NCI-H69 (cell line): ENCODE measurements at places on chromosomes 16 and 17.

DNA sequence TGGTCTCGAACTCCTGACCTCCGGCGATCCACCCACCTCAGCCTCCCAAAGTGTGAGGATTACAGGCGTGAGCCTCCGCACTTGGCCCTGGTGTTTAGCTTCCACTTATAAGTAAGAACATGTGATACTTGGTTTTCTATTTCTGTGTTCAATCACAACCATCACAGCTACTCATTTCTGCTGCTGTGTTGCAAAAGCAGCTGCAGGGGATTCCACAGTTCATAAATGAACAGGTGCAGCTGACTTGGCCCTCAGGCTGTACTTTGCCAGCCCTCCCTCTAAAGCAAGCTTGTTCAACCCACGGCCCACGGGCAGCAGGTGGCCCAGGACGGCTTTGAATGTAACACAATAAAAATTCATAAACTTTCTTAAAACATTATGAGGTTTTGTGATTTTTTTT is 79.2 kb downstream of the SLC39A11 start:
- peak; percentile 82 for DNase-seq

DNA sequence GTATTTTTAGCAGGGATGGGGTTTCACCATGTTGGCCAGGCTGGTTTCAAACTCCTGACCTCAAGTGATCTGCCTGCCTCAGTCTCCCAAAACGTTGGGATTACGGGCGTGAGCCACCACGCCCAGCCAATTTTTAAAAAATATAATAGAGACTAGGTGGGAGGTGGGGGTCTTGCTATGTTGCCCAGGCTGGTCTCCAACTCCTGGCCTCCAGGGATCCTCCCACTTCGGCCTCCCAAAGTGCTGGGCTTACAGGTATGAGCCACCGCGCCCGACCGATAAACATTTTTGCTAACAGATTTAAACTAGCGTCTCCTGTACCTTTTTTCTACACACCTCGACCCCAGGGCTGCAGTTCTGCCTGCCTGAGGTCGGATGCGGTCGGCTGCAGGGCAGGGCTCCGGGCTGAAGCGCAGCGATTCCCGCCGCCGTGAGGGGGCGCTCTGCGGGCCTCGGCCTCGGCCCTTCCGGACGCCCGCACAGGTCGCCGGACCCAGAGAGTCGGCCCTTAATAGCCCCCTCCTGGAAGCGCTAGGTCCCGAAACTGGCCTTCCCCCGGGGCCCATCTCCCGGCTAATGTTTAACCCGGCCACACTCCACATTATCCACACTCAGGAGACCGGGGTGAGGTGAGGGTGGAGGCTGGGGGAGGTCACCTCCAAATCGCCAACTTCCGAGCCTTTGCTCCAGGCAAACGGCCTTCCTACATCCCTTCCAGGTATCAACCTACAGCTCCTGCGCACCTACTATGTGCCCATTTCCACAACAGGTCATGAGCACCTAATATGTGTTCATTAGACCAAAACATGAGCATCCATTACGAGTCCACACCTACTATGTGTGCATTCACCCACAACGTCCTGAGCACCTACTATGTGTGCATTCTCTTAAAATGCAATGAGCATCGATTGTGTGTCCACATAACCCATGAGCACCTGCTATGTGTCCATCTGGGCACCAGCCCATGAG is 2.0 kb upstream of the GLIS2 start:
- peak; percentile 21 for DNase-seq

- DNase-seq = peak; percentile 17
Measured at GRCh38 chr16:7624871-7625766, 292.5 kb downstream of the RBFOX1 start.

GRCh38 chr17:1972487-1973160 is 52.5 kb downstream of the RTN4RL1 start:
- peak; percentile 20 for DNase-seq

- DNase-seq = peak; percentile 53
Measured at GRCh38 chr17:64736804-64737492, 74.8 kb upstream of the SMURF2 start.

DNA sequence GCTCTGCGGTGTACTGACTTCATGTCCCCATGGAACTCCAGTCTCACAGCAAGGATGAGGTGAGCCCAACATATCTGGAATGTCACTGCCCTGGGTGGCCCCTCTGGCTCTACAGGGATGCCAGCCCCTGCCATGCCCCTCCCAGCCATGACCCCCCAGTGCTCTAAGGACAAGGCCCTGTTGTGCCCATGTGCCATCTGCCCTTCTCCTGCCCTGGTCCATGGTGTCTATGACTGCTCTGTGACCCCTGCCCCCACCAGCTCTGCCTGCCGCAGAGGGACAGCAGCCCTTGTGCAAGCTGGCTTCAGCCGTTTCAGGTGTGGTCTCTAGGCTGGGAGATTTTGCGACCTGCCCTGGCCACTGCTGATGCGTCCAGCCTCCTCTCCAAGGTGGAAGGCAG is 40.3 kb downstream of the TK2 start:
- no peak for DNase-seq

DNA sequence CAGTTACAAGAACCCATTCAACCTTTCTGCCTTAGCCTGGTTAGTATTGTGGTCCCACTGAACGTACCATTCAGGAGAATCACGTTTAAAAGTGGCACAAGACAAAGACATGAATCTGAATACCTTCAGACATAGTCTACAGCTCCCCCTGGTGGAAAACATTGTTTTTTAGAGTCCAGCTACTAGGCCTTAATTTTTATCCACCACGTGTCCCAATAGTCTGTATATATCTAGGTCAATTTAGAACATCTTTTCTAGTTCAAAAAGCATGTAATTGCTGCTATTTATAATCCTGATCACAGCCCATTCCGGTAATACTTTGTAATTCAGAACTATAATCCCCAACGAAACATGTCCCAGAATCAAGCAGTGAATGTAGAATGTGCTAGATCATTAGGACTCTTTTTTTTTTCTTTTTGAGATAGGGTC is 13.7 kb upstream of the GUCY2D start:
- DNase-seq = peak; percentile 75

GRCh38 chr17:80738020-80738808 is 193.6 kb downstream of the RPTOR start:
- no peak for DNase-seq

DNA sequence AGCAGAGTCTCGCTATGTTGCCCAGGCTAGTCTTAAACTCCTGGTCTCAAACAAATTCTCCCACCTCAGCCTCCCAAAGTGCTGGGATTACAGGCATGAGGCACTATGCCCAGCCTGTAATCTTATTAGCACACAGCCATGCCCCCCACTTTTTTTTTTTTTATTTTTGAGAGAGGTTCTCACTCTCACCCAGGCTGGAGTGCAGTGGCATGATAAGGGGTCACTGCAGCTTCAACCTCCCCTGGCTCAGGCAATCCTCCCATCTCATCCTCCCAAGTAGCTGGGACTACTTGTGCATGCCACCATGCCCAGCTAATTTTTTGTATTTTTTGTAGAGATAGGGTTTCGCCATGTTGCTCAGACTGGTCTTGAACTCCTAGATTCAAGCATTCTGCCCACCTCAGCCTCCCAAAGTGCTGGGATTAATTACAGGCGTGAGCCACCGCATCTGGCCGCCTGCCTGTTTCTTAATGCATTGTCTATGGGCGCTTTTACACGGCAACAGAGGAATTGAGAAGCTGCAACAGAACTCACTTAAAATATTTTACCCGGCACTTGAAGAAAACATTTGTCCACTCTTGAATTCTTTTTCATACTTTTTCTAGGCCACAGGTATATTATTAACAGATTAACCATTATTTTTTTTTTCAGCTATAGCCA is 8.8 kb upstream of the CEP20 start:
- peak; percentile 34 for DNase-seq

- no peak for DNase-seq
Measured at GRCh38 chr16:14678748-14679497, 15.2 kb downstream of the PLA2G10 start.

DNA sequence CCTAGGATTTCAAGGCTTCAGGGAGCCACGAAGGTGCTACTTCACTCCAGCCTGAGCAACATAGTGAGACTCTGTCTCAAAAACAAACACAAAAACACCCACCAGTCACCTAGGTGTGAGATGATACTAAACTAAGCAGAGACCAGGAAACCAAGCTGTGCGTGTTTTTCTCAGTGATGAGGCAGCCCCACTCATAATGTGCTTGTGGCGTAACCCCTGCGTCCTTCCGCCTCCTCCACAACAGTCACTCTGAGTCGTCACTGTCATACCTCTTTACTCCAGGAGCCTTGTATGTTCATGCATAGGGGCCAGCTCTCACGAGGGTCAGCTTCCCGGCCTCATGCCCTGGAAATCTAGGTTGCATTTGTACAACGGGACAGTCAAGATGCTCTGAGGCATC is 31.1 kb upstream of the SLC47A1 start:
- DNase-seq = no peak
